ENCODE measurements at places on chromosomes 2 and 18.

DNA sequence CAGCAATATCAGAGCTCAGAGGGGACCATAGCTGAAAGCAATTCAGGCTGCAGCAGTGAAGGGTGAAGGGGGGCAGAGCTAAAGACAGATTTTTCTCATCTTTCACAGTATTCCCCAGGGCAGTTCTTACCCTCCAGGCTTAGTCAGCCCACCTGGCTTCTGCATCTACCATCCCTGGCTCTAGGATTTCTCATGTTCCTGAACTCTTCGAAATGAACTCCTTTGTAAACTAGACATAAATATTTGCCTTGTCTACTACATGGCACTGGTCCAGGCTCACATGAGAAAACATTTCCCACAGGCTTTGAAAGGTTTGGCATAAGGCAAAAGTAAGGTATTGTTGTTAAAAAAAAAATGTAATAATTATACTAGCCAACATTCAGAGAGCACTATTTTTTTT, 23.6 kb upstream of the NEB start:
- DNase-seq: no peak

- no peak for DNase-seq
Measured at GRCh38 chr18:48721312-48721711, 182.5 kb downstream of the CTIF start.

- DNase-seq: no peak
Measured at GRCh38 chr18:80035997-80036396, 1.8 kb downstream of the RBFA start.

- peak; percentile 21 for DNase-seq
Measured at GRCh38 chr2:33275689-33276444, 200.6 kb upstream of the RASGRP3 start.

DNA sequence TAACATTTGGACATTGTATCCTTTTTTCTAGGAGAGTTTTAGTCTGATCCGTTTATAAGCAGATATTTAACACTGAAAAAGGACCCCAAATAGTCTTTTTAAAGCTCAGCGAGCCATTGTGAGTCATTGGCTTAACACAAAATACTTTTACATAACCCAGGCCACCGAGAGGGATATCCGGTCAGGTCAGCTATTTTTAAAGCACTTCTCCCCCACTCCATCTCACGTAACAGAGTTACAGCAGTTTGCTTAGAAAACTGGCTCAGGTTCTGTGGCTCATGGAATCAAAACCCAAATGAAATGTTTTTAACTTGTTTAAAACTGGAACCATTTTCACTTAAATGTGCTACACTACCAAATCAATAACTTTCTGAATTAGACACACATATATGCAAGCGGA, 23.9 kb downstream of the COL4A3 start:
- no peak for DNase-seq
